ENCODE measurements at places on chromosomes 3 and 15.

GRCh38 chr3:19394946-19395345, 246.6 kb downstream of the KCNH8 start:
- no peak for DNase-seq

DNA sequence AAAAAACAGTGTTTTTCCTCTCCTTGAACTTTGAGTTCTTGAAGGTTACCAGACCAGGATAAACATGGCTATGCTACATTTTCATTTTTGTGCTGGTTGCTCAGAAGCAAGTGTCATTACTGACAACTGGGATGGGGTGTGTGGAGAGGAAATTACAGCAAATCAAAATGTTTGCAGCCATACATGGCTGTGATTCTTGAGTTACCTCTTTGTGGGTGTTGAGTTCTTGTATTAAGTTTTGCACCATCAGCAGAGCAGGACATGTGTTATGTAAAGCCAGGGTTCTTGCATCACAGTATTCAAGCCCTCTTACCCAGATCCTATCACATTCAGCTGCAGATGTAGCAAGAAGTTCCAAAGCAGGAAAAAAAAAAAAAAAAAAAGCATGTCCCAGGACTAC, 53.9 kb upstream of the ATOSA start:
- DNase-seq = no peak

- DNase-seq = no peak
These were observed 190.5 kb downstream of the GREM1 start for GRCh38 chr15:32908135-32908801.

- DNase-seq = no peak
These were observed 30.5 kb downstream of the CD86 start for GRCh38 chr3:122085673-122086072.

- no peak for DNase-seq
These were observed 20.5 kb upstream of the STAG1 start for GRCh38 chr3:136772709-136773108.

DNA sequence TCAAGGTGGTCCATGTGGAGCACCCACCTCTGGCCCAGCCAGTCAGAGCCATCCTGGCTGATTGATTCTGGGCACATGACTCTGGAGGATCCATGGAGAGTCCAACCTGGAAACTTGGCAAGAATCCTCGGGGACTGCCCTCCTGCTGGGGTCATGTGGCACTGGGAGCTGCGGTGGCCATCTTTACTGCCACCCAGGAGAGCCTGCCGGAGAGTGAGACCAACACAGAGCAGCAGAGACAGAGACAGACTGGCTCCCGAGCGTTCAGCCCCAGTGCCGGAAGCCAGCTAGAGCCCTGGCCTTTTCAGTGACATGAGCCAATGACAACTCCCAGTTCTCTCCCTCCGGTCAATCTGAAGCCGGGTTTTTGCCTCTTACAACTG, 11.5 kb upstream of the GATA2 start:
- DNase-seq = no peak

DNA sequence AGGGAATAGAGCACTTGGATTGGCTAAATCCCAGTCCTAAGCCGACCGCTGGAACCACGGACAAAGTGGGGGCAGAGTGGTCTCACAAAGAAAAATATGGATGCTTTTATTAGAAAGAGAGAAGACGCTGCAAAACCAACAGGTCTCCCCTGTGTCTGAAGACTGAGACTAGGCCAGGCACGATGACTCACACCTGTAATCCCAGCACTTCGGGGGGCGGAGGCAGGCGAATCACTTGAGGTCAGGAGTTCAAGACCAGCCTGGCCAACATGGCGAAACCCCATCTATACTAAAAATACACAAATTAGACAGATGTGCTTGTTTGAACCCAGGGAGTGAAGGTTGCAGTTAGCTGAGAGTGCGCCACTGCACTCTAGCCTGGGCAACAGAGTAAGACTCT, 61.8 kb downstream of the ZDHHC19 start:
- DNase-seq = no peak

DNA sequence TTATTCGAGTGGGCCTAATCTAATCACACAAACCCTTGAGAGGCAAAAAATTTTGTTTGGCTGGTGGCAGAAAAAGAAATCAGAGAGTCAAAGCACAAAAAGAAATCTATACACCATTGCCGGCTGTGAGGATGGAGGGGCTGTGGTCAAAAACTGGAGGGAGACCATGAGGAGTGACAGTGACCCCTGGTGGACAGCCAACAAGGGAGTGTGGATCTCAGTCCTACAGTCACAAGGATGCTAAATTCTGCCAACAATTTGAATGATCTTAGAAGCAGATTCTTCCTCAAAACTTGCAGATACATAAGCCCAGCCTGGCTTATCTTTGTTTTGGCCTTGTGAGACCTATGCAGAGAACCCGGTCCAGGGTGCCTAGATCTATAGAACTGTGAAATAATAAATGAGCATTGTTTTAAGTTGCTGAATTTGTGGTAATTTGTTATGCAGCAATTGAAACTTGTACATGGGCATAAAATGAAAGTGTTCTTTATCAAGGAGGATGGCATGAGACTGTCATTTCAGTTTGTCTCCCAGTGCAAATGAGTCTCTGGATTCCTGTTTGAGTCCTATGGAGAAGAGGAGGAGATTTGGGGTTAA, 103.0 kb upstream of the ARHGEF26 start:
- DNase-seq = no peak

DNA sequence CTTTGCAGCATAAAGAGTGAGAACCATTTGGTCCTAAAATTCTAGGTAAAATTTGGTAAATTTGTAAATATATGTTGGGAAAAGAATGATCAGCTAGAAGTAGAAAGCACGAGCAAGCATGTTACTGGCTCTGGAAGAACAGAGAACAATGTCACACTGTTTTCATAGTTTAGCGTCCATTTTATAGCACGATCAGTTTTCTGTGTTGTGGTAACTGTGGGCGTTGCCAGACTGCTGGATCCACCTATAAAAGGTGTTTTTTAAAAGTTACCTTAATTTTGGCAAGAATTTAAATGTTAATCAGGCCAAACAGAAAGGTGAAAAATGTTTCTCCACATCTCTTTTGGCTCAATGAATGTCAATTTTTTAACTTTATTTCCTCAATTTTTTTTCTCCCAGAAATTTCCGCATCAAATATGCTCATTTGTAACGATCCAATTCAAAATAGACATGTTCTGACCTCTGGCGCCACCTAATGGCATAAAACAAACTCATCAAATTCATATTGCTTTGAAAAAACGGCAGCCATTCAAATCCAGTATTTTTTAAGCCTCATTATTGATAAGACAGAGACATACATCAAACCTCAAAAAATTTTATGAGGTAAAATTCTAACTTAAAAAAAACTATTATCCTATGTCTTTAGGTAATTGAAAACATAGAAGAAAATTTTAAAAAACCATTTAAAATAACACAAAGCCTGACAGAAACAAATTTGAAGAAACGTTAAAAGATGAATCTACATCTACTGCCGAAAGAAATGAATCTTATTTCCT, 5.5 kb upstream of the GP5 start:
- no peak for DNase-seq

- no peak for DNase-seq
These were observed 55.0 kb upstream of the MANF start for GRCh38 chr3:51330046-51330445.

- DNase-seq = no peak
These were observed 134.7 kb downstream of the KLF13 start for GRCh38 chr15:31461375-31461774.

DNA sequence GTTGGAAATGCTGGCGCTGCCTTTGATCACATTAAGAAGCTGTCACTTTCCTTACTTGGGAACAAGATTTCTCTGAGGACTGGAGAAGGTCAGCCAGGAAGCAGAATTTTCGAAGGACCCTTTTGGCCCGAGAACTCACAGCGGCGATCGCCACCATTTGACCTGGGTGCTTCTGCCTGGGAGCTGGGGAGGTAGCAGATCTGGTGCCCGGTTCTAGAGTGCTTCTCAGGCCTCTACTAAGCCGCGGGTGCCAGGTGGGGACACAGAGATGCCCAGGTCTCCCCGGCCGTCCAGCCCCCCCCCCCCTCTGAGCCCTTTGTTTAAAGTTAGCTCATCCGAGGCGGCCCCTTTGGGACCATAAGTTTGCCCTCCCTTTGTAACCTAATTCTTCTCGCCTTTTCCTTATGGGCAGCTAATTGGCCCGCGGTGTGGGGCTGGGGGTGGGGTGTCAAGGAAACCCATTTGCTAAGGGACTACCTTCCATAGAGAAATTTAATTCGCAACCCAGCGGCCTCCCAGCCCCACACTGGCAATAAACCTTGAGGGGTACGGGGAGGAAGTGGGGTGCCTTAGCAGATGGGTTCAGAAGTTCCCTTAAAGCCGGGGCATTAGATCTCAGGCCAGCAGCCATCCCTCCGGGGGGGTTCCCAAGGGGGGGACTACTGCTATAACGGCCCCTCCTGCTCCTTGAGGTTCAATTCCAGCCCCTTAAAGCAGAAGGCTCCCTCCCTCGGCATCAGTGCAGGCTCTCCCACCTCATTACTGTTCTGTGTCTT, 1.9 kb downstream of the GATA2 start:
- peak; percentile 35 for DNase-seq

GRCh38 chr3:112873632-112874031, 27.0 kb upstream of the CD200R1L start:
- DNase-seq = no peak

DNA sequence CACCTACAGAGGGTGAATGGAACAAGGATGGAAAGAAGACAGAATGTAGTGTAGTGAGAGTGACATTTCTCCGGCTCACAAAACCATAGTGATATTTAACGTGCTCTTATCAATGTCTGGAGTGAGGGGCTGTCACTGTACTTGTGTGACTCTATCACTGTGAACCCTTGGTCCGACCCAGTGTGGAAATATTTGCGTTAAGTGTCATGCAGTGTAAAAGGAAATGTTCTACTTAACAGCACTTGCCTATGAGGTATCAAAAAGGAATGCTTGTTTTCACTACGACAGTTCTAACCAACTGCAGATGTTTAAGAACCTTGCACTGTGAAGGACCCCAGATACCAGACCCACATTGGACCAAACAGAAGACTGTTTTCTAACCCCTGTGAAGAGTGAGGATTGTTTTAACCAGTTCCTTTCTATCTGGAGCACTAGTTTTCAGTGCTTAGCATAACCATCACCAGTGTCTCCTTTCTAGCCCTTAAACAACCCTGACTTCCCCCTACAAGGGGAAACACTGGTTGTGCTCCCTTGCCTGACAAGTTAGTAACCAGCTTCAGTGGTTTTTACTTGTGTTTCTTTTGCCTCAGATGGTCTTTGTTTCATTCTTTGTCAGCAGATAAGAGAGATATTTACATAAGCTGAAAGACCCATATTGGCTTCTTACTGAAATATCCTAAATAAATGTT, 144.7 kb upstream of the ABHD17C start:
- no peak for DNase-seq

DNA sequence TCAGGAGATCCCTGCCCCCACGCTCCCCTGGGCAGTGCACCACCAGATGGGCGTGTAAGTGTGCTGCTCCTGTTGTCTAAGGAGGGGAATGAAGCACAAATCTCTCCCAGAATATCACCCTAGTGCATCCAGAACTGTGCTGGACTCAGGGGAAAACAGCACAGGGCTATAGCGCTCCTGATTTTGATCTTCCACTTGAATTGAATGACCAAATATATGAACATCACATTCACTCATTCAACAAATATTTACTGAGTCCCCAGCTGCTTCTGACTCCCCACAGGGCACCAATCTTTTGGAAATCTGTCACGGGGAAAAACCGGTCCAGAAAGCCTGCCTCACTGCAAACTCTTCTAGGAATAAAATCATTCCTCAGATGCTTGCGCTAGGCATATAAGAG, 2.4 kb downstream of the CPLX3 start:
- no peak for DNase-seq

GRCh38 chr15:77781946-77782240, 149.2 kb upstream of the LINGO1 start:
- no peak for DNase-seq

DNA sequence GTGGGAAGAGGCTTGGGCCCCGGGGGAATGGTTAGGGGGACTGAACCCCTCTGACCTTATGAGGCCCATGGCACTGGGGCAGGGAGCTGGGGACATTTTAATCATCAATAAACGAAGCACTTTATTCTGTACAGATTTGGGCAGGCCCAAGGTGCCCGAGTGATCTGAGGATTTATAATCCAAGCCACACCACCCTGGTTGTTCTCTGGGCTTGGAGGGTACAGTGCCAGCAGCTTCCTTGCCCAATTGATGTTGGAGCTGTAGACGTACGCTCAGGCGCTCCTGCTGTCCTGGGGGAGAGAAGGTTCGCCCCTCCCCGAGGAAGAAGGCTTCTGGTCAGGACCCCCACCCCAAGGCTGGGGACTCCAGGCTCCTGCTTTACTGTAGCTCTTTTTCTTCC, 12.5 kb downstream of the ZBTB47 start:
- DNase-seq = no peak

GRCh38 chr3:188185717-188186251, 31.8 kb downstream of the LPP start:
- DNase-seq = no peak

DNA sequence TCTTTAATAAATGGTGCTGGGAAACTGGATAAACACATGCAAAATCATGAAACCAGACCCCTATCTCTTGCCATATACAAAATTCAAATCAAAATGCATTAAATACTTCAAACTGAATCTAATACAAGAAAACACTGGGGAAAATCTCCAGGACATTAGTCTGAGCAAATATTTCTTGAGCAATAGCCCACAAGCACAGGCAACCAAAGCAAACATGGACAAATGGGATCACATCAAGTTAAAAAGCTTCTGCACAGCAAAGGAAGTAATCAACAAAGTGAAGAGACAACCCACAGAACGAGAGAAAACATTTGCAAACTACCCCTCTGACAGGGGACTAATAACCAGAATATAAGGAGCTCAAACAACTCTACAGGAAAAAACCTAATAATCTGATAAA, 6.3 kb downstream of the ANKRD28 start:
- no peak for DNase-seq

- no peak for DNase-seq
These were observed 266.8 kb downstream of the ZNF385D start for GRCh38 chr3:21484057-21484827.

GRCh38 chr3:160780245-160780644, 24.2 kb downstream of the PPM1L start:
- DNase-seq = no peak

GRCh38 chr3:185960522-185961288, 22.9 kb upstream of the TRA2B start:
- no peak for DNase-seq

DNA sequence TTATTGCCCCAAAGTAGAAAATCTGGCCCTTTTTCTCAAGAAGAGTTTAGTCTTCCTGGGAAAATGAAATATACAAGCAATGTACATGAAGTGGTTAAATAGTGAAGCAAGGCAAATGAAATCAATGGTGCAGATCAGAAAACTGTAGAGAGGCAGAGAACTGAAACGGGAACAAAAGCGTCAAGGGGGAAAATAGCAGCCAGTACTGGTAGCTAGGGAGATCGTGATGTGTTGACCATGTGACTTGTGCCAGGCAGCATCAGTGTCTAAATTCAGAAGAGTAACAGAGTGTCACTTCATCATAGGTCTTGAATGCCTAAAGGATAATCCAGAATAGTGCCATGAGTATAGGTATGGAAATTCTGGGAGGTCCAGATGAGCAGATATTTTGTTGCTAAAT, 163.1 kb downstream of the CHL1 start:
- DNase-seq = no peak

- DNase-seq = no peak
These were observed 109.5 kb downstream of the PEX5L start for GRCh38 chr3:179927191-179927590.

GRCh38 chr15:78203346-78204225, 30.8 kb downstream of the ACSBG1 start:
- no peak for DNase-seq
